ENCODE measurements at places on chromosomes 6 and 20.

DNA sequence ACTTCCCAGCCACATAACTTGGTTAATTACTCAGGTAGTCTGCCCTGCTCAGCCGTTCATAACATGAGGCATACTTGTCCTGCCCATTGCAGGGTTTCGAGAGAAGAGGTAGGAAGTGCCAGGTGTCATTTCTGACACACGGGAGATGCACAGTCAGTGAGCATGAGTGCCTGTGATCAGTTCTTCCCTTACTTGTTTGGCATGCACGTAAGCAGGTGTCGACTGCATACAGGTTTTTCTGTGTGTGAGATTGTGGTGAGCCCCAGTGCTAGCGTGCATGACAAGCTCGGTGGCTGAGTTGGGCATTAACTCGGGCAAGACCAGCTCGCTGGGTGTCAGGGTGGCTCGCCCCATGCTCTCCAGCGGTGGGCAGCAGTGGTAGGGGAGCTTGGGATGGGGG lies 51.2 kb upstream of the SLC22A1 start:
- no peaks in the 10 kb centered on the region for H3K4me1 ChIP-seq
- peaks cover 18% of the 10 kb centered on the region for H3K36me3 ChIP-seq
- peaks cover 1% of the 10 kb centered on the region for H3K27me3 ChIP-seq
- no peak overlapping the region for H3K4me3 ChIP-seq
- H3K27ac ChIP-seq: no peak overlapping the region

DNA sequence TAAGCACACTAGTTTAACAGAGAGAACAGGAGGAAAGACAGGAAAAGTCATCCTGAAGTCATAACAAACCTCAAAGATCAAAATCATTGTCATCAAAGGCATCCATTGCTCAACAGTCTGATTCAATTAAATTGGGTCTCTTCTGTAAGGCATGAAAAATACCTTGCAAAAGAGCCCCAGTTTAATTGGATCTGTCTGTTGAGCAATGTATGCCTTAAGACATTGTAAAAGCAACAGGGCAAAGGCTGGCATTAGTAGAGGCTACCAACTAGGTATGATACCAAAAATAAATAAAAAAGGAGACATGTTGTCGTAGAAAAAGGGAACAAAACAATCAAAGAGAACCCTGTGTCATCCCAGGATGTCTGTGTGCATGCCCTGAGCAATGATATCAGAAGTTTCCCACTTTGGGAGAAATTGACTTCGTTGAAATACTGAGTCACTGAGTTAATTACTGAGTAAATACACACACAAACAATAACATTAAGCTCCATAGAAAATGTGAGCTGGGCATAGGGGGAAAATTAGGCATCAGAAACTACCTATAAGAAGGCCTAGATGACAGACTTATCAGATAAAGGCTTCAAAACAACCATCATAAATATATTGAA lies 1013.8 kb upstream of the CITED2 start:
- H3K4me1 ChIP-seq: peaks cover 49% of the 10 kb centered on the region
- H3K36me3 ChIP-seq: peaks cover 69% of the 10 kb centered on the region
- no peaks in the 10 kb centered on the region for H3K27me3 ChIP-seq
- peak overlapping the region; percentile 60 for H3K27ac ChIP-seq
- DNase-seq: no peak

DNA sequence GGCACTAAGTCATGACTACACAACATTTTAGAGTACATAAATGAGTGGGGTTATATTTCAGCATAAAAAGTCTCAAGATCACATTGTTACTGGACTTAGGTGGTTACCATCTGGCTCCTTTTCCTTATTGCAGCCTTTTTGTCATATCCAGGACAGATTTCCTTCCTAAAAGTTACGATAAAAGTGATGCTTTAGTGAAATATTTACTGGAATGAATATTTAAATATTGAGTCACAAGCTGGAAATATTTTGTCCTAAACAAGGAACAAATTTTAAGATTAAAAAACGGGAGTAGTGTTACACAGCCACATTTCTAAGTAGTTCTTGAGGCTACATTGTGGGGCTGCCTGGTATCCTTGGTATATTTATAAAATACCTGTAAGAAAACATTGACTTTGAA lies 52.2 kb downstream of the CDC40 start:
- peaks cover 13% of the 10 kb centered on the region for H3K4me1 ChIP-seq
- H3K27me3 ChIP-seq: no peaks in the 10 kb centered on the region
- H3K27ac ChIP-seq: peak overlapping the region; percentile 54
- H3K36me3 ChIP-seq: peaks cover 17% of the 10 kb centered on the region
- no peak overlapping the region for H3K4me3 ChIP-seq

DNA sequence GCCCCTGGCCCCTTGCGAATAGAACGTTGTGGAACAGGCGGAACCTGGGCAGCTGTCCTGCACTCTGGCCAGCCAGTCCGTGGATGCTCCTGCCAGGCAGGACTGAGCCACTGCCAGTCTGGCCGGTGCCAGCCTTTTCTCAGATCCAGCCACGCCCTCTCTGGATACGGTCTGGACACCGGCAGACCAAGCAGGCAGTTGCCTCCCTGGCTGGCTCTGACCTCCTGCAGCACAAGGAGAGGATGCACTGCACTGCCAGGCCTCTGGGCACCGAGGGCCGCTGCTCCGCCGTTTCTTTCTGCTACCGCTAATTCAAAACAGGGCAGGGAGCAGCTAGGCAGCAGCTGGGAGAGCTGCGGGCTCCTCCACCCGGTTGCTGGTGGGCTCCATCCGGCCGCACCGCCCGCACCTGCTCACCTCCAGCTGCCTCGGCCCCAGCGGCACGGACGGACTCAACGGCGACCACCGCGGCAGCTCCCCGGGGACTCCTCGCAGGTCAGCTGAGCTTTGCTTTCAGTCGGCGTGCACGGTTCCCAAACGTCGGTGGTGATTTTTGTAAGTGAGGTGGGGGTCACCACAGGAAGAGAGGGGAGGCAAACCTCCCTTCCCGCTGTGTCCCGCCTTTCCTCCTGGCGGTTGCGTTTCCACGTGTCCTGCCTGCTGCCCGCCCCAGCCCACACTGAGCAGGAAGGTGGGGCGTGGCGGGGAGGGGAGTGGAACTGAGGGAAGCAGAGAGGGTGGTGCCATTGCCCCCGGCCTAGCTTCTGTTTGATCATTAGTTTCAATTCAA lies 30.3 kb upstream of the AFDN start:
- no peak for DNase-seq
- H3K27ac ChIP-seq: no peak overlapping the region
- peaks cover 10% of the 10 kb centered on the region for H3K27me3 ChIP-seq
- no peaks in the 10 kb centered on the region for H3K36me3 ChIP-seq
- H3K4me1 ChIP-seq: no peaks in the 10 kb centered on the region

- H3K27me3 ChIP-seq: peaks cover 6% of the 10 kb centered on the region
- peaks cover 20% of the 10 kb centered on the region for H3K36me3 ChIP-seq
- peaks cover 62% of the 10 kb centered on the region for H3K4me1 ChIP-seq
These were observed 23.1 kb downstream of the VPS52 start for GRCh38 chr6:33248643-33248931.

DNA sequence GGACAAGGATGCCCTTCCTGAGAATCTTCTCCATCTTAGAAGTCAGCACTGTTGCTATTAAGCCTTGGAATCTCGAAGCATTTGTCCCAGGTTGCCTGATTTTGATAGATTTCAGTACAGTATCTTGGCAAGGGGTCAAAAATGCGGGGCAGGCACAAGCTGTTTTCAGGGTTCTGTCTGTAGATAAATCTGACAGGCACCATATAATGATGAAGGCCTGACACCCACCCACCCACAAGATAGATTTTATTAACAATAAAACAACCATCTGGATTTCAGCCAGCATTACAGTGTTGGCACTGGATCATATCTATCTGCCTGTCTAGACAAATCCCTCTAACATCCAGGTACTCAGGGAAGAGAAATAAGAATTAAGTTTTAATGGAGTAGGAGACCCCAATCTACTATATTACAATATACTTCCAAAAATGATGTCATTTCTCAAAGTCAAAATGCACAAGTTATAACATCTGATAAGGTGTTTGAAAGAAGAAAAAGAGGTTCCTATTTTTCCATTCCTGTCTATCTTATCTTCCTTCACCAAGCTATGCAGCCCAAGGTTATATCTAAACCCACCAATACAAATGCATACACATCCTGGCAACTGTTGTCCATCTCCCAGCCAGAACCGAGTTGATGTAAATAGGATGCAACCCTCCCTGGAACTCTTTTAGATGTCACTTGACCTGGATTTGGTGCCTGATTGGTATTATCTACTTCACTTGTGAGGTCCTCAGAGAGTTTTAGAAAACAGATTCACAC lies 10.7 kb downstream of the NEDD9 start:
- no peak for DNase-seq
- H3K27me3 ChIP-seq: no peaks in the 10 kb centered on the region
- peaks cover 58% of the 10 kb centered on the region for H3K4me1 ChIP-seq
- peaks cover 52% of the 10 kb centered on the region for H3K36me3 ChIP-seq

DNA sequence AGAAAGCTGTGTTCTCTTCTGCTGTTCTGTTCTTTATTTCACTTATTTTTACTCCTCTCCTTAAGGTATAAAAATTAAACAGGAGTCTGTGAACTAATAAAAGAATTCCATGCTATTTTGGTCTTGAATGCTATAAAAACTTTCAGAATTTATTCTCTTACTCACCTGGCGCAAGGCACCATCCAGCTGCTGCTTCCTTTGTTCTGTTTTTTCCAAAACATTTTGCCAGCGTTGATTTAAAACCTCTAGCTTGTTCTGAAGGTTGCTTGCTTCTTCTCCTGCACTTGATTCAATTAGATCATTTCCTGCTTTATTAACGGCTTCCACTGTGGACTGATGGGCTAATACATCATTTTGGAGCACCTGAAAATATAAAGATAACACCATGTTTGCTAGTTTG lies 145.0 kb downstream of the DST start:
- H3K27ac ChIP-seq: no peak overlapping the region
- H3K27me3 ChIP-seq: no peaks in the 10 kb centered on the region

DNA sequence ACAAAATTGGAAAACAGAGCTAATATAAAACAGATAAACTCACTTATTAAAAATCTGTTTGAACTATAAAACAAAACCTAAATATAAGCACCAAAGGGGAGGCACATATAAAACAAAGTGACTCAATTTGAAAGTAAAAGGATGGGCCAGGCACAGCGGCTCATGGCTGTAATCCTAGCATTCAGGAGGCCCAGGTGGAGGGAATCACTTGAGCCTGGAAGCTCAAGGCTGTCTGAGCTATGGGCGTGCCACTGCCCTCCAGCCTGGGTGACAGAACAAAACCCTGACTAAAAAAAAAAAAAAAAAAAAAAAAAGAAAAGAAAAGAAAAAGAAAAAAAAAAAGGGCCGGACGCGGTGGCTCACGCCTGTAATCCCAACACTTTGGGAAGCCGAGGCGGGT lies 31.1 kb upstream of the SMAP1 start:
- no peak overlapping the region for H3K4me3 ChIP-seq
- H3K4me1 ChIP-seq: no peaks in the 10 kb centered on the region
- DNase-seq: no peak

GRCh38 chr6:168277274-168277669 lies 42.3 kb downstream of the DACT2 start:
- no peaks in the 10 kb centered on the region for H3K27me3 ChIP-seq
- no peak for DNase-seq

- no peak for DNase-seq
- peaks cover 37% of the 10 kb centered on the region for H3K4me1 ChIP-seq
- 0 out of 2 replicates have a peak, but pooled peaks cover 4% of the 10 kb centered on the region for H3K36me3 ChIP-seq
These were observed 403.6 kb upstream of the GJE1 start for GRCh38 chr6:141729146-141729545.

- peaks cover 23% of the 10 kb centered on the region for H3K27me3 ChIP-seq
- no peak overlapping the region for H3K27ac ChIP-seq
- H3K36me3 ChIP-seq: no peaks in the 10 kb centered on the region
- peaks cover 17% of the 10 kb centered on the region for H3K4me1 ChIP-seq
These were observed 4.7 kb upstream of the SULF2 start for GRCh38 chr20:47789764-47790579.

- no peaks in the 10 kb centered on the region for H3K36me3 ChIP-seq
- no peaks in the 10 kb centered on the region for H3K27me3 ChIP-seq
- peak overlapping the region; percentile 98 for H3K27ac ChIP-seq
- H3K4me1 ChIP-seq: peaks cover 95% of the 10 kb centered on the region
- no peak for DNase-seq
These were observed 60.9 kb upstream of the CD93 start for GRCh38 chr20:23146857-23147637.

DNA sequence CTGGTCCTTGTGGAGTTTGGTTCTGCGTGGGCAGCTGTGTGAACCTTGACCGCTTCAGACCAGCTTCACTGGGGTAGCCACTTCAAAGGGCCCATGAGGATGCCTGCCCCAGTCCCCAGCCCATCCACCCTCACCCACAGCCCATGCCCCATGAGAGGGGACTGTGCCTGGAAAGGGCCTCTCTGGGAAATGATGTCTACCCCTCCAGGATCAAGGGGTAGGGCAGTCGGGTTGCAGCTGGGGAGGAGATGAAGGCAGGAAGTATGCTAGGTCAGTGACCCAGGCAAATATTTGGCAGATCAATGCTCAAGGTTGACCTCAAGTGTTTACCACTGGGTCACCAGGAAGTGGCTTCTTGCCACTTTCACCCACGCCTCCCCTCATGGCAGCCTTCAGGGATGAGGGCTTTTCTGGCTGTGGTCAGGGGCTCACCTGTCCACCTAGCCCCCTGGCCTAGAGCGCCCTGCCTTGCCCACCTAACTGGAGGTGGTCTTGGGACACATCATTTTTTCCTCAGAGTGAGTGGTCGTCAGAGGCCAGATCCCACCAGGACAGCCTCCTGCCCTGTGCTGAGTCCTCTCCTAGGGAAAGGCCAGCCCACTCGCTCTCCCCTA lies 109.5 kb downstream of the SNX5 start:
- H3K4me1 ChIP-seq: peaks cover 30% of the 10 kb centered on the region
- H3K36me3 ChIP-seq: peaks cover 10% of the 10 kb centered on the region
- H3K4me3 ChIP-seq: no peak overlapping the region
- DNase-seq: no peak

DNA sequence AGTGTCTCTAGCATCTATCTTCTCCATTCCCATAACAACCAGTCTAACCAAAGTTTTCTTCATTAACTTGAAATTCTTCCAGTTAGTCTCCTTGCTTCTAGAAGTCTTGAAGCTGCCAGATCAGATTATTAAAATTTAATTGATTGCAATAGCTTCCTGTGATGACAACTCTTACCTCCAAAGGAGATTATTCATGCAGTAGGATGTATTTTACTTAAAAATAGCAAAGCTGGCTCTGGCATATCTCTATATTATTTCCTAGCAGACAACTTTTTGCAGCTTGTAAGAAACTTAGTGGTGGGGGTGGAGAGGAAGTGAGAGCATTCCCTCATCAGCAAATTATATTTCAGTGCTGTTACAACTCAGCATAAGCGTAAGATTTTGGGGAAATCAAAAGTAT lies 290.4 kb downstream of the GRIK2 start:
- H3K4me3 ChIP-seq: no peak overlapping the region
- peaks cover 5% of the 10 kb centered on the region for H3K36me3 ChIP-seq
- no peak overlapping the region for H3K27ac ChIP-seq
- peaks cover 4% of the 10 kb centered on the region for H3K4me1 ChIP-seq

DNA sequence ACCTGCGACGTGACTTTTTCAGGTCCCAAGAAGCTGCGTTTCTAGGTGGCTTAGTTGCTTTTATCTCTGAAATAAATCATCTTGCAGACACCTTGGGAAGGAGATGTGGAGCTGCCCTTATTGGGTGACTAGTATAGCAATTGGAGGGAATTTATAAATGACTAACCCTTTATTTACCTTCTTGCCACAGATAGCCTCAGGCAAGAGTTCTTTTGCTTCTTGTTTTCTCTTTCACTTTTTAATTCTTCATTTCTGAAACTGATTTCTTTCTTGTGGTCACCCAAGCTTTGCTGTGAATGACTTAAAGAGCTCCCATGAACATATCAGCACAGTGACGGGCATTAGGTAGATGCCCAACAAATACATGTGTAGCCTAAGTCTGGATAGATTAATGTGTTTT lies 3.0 kb downstream of the ADGRF4 start:
- no peak for DNase-seq
- no peaks in the 10 kb centered on the region for H3K27me3 ChIP-seq
- no peaks in the 10 kb centered on the region for H3K36me3 ChIP-seq
- H3K4me3 ChIP-seq: no peak overlapping the region
- peaks cover 17% of the 10 kb centered on the region for H3K4me1 ChIP-seq
